ENCODE measurements at places on chromosomes 12 and 14.

GRCh38 chr12:100398307-100398706 lies 41.4 kb downstream of the SLC17A8 start:
- DNase-seq: no peak

DNA sequence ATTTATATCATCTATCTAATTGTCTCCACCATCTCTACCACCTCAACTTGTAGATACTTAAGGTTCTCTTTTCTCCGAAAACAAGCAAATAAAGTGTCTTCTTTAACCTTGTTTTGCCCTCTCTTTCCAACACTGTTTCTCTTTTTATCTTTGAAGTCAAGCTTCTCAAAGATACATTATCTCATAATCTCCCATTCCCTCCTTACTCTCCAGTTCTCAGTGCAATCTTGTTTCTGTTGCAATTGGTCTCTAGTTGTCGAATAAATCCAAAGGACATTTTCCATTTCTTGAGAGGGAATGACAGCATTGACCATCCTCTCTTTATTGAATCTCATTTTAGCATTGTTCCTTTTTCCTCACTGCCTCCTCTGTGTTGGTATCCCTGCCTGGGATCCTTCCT lies 383.3 kb downstream of the SOX5 start:
- no peak for DNase-seq

- no peak for DNase-seq
Measured at GRCh38 chr14:89011355-89012281, 187.2 kb downstream of the TTC8 start.

- DNase-seq: no peak
Measured at GRCh38 chr12:11324426-11324825, 14.2 kb upstream of the PRB4 start.

DNA sequence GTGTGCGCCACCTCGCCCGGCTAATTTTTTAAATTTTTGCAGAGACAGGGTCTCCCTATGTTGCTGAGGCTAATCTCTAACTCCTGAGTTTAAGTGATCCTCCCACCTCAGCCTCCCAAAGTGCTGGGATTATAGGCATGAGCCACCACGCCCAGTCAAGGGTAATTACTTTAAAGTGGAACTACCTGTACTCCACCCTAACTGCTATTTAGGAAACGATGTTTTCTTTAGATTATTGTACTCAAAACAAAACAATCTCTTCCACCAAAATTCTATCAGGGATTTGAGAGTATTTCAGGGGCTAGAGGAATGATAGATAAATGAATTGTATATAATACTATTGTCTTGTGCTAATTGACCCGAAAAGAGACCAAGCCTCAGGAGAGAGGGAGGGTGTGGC lies 9.6 kb upstream of the BIN2 start:
- no peak for DNase-seq

GRCh38 chr14:64800000-64800399 lies 79.7 kb downstream of the SPTB start:
- no peak for DNase-seq

DNA sequence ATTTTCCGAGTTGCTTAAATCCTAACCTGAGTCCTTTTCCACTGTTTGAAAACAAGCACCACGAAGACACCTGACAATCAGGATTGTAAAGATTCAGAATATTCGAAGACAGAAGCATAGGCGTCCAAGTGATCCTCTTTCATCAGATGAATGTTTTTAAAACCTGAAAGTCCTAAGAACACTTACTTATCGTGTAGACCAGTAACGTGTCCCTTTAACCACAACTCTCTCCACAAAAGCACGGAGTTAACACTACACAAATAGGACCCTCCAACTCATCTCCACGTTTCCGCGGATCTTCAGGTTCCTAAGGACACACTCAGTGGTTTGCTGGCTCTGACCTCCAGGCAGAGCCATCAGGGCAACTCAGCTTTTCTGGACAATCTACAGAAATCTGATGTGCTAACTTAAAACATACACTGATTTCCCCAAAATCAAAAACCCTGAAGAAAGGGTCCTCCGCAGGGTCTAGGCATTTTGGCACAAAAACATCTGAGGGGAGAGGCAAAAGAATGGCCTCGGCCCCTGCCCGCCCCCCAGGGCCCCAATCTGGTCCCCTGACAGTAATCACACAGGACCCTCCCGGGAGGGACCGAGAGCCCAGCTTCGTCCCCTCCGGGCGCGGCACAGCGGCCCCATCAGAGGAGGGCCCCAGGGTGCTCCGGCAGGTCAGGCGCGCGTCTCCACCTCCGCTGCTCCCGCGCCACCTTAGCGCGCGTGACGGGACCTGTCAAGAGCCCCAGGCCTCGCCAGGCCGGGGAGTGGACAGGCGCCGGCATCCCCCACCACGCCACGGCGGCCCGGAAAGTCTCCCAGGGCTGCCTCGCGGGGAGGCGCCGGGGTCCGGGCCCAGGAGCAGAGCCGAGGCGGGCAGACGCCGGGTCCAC lies 925 bp downstream of the DICER1 start:
- peak; percentile 2 for DNase-seq

Measured in stimulated activated CD8-positive, alpha-beta memory T cell treated with anti-CD3 and anti-CD28 coated beads, Interleukin-15, amount 100 ng/mL, for 48 hours (primary cell).